ENCODE measurements at places on chromosomes 3 and 15.

- no peak for DNase-seq
Observed at GRCh38 chr15:51736069-51736468, 1.4 kb downstream of the LYSMD2 start.

DNA sequence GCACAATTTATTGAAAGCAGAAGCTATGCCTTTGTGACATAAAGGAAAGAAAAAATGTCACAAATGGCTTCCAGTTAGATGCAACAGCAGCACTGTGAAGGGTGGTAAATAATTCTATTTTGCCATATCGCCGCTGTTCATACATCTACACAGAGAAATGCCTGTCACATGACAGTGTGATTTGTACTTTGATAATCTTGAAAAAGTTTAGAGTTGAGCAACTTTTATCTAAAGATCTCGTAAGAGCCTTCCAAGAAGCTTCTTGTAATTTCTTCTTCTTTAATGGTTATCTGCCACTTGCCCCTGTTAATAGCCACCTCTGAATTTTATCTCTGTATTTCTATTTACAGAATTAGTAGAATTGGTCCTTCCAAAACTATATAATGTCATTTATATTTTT is 192.3 kb downstream of the ATP8B4 start:
- DNase-seq: no peak

GRCh38 chr3:182730675-182731042 is 62.6 kb upstream of the ATP11B start:
- no peak for DNase-seq

DNA sequence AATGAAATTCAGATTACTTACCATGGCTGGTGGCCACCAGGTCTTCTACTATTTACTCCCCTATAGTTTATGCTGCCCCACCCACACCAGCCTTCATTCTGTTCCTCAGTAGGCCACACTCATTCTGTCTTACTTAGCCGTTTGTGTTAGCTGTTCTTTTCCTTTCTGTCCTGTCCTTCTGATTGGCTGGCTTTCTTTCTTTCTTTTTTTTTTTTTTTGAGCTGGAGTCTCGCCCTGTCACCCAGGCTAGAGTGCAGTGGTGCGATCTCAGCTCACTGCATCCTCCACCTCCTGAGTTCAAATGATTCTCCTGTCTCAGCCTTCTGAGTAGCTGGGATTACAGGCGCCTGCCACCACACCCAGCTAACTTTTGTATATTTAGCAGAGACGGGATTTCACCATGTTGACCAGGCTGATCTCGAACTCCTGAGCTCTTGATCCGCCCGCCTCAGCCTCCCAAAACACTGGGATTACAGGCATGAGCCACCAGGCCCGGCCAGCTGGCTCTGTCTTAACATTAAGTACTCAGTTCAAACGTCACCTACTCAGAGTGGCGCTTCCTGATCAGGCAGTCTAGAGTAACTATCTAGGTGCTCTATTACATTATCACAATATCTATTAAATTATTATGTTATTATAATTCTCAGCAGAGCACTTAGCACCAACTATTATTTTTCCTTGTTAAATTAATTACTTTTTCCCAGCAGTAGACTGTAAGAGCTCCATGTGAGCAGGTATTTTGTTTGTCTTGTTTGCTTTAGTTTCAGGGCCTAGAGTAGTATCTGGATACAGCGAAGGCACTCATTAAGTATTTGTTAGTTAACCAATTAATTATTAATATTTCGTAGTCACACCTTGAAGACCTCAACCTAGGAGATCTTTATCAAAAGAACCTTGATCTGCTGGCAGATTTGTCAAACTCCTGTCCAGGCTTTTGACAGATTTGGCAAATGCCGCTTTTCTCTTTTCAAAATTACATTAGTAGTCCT is 6.4 kb downstream of the CMSS1 start:
- no peak for DNase-seq

GRCh38 chr3:136093771-136094170 is 102.4 kb downstream of the MSL2 start:
- DNase-seq: no peak

GRCh38 chr15:36390491-36390890 is 188.9 kb upstream of the CDIN1 start:
- no peak for DNase-seq

GRCh38 chr3:40068636-40069035 is 240.9 kb upstream of the EIF1B start:
- no peak for DNase-seq

DNA sequence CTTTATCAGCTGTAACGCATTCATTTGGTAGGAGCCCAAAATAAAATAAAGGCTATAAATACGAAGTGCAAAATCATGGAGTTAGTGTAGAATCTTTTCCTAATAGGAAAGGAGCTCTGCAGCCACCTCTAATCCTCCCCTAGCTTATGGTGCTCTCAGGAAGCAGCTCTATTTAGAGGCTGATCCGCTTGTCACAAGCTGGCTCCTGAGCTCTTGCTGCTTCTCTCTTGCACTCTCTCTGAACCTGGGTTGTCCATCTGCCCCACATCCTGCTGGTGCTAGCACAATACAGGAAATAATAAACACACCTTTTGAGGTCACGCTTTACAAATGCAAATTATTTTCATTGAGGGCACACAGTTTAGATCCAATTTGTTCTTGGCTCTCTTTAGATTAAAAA is 37.3 kb upstream of the BFSP2 start:
- no peak for DNase-seq

DNA sequence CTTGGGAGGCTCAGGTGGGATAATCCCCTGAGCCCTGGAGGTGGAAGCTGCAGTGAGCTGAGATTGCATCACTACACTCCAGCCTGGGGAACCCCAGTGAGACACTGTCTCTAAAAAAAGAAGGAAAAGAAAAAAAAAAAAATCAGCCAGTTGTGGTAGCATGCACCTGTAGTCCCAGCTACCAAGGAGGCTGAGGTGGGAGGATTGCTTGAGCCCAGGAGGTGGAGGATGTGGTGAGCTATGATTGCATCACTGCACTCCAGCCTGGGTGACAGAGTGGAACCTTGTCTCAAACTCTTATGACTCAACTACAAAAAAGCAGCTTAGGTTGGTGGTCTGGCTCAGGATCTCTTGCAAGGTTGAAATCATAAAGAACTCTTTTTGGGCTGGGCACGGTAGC is 19.3 kb upstream of the GPX1 start:
- DNase-seq: peak; percentile 54

DNA sequence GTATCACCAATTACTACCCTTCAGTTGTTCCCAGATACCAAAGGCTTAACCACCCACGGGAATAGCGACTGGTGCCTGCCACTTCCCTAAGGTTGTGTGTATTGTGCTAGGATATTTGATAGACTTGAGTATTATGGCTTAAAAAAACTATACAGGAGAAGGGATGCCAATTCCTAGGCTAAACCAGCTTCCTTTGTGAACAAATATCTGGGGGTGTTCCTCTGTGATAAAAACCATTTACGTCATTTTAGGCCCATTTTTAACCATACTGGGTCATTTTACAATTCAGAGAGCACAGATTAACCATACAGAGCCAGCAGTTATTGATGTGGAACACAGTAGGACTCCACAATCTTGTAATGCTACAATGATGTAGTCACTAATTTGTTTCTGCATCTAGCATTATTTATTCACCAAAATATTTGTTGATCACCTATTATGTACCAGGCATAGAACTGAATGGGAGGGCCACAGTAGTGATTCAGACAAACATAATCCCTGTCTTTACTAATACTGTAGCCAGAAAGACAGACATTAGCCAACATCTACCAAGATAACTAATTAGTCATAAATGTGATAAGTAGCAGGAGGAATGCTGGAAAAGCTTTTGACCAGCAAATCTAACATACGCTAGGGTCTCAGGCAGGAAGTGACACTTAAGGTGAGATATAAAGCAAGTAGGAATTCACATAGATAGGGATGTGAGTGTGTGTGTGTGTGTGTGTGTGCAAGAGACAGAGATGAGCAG is 184.8 kb downstream of the MECOM start:
- DNase-seq: peak; percentile 61

DNA sequence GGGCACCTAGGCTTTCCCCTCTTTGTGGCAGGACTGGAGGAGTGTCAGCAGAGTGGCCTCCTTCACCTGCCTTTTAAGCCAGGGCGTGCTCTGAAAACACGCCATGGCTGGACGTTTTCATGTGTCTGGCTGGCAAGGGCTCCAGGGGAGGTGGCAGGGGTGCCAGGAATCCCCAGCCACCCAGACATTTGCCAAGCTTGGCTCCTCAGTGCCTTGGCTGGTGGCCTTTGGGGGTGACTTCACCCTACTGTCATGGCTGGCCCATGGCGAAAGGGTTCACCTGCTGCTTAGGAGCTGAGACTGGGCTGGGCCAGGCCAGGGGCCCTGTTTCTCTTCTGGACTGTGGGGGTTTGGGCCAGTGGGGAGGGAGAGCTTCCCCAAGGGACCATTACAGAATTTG is 17.6 kb downstream of the KLF13 start:
- DNase-seq: no peak

DNA sequence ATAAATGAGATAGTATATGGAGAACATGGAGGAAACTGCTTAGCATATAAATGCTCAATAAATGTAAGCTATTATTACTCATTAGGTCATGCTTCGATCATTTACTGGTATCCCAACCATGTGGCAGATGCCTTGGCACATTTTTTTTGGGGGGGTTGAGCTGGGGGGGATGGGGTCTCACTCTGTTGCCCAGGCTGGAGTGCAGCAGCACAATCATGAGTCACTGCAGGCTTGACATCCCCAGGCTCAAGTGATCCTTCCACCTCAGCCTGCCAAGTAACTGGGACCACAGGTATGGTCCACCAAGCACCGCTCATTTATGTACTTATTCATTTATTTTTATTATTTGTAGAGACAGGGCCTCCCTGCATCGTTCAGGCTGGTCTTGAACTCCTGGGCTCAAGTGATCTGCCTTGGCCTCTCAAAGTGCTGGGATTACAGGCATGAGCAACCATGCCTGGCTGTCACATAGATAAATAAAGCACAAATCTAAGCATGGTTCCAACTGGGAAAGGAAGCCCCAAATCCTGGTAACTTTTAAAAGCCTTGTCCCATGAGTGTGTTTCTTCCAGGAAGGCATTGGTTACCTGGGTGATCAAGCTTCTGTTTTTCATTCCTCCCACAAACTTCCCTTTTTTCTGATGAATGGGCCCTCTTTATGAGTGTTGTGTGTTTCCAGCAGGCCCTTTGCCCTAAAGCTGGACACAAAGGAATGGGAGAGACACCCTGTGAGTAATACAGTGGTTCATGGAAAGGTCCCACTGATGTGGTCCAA is 147.4 kb upstream of the UMPS start:
- peak; percentile 47 for DNase-seq

DNA sequence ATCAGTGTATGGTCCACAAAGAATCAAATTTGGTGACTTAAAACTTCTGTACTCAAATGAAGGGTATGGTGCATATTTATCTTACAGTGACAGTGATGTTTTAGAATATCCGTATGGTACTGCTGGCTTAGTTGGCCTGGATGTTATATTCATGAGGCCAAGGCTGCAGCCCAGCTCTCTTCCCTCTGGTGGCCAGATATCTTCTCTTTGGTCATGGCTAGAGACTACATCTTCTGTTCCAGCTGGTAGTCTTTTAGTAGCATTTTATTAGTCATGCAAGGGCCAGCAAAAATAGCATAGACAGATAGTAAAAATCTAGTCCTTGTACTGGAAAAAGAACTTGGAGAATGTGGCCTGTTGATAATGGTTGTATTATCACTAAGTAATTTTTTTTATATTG is 124.0 kb upstream of the ROPN1 start:
- no peak for DNase-seq

DNA sequence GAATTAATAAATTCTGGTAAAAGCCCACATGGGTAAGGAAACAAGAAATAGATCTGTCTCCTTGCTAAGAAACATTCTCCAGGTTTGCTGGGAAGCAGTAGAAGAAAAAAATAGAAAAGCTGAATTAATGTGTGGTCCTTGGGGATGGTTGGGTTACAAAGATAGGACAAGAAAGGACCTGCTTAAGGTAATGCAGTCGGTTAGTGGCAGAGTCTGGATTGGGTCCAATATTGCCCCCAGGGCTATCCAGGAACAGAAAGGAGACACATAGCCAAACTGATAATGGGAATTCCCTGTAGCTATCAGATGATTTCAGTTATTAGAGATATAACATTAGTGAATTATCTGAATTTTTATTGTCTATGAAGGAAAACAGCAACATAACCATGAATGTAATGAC is 584.3 kb downstream of the ROBO1 start:
- DNase-seq: no peak

- peak; percentile 23 for DNase-seq
Observed at GRCh38 chr3:63508305-63508704, 144.2 kb upstream of the SNTN start.

DNA sequence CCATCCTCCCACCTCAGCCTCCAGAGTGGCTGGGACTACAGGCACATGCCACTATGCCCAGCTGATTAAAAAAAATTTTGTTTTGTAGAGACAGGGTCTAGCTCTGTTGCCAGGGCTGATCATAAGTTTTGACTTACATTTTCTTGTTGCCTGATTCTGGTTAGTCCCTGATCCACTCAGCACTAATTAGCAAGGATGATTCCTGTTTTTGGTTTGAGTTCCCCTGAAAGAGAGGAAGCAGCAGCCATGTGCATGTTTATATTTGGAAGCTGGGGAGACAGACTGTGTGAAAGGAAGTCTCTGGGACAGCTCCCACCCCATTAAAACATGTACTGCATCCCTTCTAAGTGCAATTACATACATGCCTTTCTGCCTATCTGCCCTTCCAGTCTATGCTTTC is 3.6 kb upstream of the NCK1 start:
- DNase-seq: no peak

DNA sequence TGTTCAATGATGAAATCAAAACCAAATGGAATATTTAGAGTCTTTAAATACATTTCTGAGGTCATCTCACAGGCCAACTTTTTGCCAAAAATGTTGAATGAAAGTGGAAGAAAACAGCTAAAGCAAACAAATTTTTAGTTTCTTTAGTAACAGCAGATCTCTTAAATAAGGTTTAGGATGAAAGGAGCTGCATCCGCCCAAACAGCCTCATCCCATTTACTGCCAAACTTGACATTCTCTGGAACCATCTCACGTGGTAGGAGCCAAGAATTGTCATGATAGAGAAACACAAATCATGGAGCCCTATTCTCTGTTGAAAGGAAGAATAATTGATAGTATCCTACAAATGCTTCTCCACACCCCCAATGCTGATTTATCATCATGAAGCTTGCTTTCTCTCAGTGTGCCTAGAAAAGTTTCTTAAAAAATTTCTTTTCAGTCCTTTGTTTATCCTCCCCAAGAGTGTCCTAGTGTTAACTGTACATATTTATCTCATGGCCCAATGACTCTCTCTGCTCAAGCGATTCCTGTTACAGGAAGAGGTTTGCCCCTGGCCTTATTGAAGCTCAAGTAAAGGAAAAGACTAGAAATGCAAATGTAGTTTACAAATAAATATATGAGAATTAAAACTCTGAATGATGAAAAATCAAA is 23.4 kb downstream of the SLC9A9 start:
- no peak for DNase-seq

GRCh38 chr3:36679384-36680200 is 84.8 kb downstream of the DCLK3 start:
- peak; percentile 83 for DNase-seq

- DNase-seq: no peak
Observed at GRCh38 chr3:176785171-176785570, 412.1 kb downstream of the TBL1XR1 start.

All from HT1080 (cell line).